ENCODE measurements at places on chromosomes 1 and 21.

DNA sequence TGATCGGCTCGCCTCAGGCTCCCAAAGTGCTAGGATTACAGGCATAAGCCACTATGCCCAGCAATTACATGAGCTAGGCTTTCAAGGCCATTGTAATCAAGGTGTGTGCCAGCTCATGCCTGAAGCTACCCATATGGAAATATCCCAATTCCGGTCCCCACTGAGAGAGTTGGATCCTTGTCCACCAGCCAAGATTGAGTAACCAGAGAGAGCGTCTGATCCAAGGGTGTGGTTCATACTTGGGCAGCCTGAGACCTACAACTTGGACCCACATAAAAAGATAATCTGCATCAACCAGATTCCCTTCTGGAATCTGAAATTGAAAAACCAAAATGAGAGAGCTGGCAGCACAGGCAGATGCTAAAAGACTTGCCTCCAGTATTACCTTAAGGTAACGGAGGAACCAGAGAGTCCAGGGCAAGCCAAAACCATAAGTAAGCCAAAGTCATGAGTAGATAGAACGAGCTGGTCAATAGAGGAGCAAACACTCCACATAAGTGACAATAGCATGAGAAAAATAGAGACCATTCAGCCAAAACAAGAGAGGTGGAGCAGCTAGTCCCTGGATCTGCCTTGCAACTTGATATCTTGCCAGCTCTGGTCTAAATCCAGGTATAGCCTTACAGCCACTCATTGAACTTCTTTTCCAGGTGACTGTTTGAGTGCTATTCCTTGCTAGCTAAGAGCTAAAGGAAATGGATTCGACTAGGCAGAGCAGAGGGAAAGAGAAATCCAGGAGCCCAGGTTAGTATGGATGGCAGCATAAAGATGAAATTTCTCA, 63.8 kb upstream of the ATP1A1 start:
- no peak for DNase-seq

GRCh38 chr1:23506376-23507107, 22.6 kb upstream of the ASAP3 start:
- DNase-seq: no peak

DNA sequence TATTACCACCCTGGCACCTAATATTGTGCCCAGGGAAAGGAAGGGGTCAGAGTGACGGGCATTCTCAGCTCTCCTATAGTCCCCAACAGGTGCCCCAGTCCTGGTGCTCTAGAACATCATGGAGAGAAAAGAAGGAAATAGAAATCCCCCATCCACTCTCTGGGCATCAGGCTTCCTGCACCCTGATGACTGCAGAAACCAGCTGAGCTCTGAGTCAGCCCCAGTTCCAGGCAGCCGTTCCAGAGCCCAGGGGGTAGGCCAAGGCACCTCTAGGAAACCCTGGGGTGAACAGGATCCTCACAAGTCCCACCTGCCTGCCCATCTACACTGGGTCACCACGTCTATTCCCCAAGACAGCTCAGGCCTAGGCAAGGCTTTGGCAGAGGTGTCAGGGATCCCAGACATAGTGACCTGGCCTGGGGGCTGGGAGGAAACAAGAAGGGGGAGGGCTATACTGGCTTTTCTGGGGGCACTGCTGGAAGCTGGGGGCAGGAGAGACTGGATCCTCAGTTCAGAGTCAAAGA, 709 bp downstream of the NECTIN4 start:
- DNase-seq: no peak

DNA sequence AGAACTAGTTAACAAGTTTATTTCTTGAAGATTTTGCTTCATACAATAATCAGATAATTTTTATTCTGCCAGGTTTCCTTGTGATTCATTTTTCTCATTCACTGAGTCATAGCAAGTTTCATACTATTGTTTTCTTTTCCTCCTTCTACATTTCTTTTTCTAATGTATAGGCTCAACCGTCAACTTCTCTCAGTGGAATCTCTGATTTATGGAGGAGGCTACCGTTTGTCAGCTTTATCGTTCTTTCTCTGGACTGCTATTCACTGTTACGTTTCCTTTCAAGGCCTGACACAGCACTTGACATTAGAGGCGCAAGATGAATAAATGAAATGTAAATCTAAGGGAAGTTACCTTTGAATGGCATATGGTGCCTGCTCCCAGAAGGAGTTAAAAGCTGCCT, 284.3 kb upstream of the NR5A2 start:
- DNase-seq: no peak

DNA sequence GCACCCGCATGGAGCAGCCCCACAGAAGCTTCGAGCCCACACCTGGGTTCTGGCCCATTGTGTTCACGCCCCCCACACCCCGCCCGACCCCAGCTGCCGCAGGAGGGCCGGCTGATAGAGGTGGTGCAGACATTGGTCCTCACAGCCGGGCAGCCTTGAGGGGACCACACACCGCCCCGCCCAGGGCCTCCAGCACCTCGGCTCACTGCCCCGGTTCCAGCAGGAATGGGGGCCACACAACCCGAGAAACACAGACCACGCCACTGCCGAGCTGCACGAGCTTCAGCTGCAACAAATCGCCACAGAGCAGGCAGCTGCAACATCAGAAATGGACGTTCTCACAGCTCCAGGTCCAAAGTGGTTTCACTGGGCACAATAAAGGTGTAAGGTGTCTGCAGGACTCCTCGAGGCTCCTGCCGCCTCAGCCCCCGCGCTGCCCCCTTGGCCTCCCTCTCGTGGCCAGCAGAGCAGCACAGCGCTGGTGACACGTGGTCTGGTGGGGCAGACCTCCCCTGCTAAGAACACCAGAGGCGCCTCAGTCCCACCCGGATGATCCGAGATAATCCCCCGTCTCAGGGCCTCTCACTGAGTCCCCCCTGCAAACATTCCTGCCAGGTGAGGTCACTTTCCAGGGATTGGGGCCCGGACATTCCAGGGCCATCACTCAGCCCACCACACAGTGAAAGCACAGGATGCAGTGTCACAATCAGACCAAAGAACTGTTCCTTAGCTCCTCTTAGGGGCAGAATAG, 62.3 kb upstream of the ADARB1 start:
- DNase-seq: no peak

DNA sequence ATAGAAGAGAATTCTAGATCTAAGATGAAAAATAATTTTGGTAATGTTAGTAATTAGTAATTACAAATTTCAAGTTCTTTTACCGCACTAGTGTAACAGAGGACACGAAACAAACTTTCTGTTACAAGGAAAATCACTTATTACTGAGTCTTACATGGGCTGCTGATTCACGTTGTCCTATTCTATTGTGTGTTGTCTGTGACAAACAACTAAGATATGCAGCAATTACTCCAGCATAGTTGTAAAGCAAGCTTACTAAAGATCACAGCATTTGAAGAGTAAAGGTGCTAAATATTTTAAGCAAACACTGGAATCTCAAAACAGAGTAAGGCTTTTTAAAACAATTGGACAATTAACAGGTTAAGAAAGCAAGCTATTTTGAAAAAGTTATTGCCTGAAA, 502.3 kb downstream of the KCNT2 start:
- DNase-seq: no peak

DNA sequence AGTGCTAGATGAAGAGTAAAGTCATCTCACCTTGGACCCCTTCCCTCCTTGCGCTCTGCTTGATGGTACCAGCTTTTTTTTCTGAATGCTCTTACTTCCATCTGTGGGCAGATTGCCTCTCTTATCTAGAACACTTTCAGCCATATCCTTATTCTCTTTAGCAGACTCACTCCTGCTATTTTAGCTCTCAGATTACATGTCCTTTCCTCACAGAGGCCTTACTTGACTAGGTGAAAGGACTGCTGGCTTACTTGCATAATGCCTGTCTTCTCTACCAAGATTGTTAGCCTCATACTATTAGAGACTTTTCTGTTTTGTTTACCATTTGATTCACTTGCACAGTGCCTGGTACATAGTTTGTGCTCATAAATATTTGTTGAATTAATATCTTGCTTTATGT, 9.3 kb downstream of the IFI44 start:
- DNase-seq: no peak

- no peak for DNase-seq
Observed at GRCh38 chr21:25240974-25241373, 366.3 kb downstream of the MRPL39 start.

DNA sequence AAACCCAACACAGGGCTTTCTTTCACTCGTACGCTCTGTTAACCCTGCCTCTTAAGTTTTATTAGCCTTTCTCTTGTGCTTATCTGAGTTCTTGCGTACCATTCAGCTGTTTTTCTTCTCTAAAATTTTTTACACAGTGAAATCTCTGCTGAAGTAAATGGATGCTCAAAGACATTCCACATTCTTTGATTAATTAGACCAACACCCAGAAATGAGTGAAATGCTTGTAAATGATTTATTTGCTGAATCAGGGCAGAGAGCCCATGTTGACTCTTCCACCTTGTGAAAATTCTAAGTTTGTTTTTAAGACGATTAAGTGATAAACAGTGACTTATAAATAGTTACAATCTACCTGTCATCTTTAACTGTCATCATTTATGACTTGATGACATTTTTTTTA, 156.7 kb downstream of the ACTL8 start:
- no peak for DNase-seq

DNA sequence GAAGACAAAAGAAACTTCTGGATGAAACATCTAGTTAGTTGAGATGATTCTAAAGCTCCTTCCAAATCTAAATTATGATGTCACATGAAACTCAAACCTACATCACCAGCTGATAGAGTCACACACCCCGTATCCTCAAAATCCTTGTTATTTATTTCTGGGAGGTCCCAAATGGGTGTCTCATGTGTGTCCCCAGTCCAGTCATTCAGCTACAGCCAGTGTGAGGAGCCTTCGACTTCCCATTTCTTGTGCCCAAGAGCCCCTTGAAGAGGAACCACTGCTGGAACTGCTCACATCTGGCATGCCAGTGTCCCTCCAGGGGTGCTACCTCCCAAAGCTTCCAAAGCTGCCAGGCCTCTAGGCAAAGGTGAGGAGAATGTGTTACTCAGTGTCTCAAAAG, 32.5 kb upstream of the KCNA3 start:
- no peak for DNase-seq

GRCh38 chr1:96837781-96838216, 116.2 kb downstream of the PTBP2 start:
- DNase-seq: no peak

- DNase-seq: no peak
Observed at GRCh38 chr1:89527256-89527655, 2.6 kb downstream of the LRRC8B start.

DNA sequence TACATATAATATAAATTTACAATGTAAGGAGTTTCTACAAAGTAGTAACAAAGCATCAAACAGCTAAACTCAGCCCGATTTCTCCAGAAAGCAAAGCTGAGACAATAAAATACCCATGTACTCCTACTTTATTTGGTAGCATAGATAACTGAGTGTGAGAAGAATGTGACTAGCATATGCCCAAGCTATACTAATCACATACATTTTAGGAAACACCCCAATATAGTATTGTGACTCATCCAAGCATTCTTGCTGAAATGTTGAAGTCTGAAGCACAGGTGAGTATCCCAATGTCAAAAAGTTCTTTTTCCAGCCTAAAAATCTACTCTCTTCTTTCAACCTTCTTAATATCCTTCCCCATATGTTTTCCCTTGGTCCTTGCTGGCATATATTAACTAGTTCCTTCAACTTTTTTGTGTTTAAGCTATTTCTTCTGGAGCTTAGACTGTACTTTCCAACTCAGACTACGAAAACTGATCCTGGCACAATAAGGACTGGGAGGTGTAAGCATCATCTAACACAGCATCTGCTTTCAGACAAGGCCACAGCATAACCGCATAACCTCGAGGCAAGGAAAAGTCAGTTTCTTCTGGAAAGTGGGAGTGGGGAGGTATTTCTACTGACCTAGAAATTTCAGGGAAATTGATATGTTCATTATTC, 163.0 kb upstream of the RNPC3 start:
- DNase-seq: no peak

DNA sequence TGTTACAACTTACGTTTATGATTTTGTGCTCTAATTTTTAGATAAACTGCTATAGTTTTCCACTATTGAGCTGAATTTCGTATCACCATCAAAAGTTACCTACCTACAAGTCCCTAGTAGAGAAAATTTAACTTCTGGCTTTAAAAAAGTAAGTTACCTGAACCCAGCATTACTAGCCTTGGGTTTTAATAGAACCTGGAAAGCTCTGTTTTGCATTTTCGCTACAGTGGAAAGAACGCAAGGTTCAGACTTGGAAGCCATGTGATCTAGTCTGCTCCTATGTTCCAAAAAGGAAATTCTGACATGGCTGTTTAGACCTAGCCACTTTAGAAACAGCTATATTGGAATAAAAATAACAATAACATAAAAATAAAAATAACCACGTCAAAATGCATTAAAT, 110.5 kb downstream of the SLC45A1 start:
- DNase-seq: no peak

GRCh38 chr1:59146056-59146455, 150.8 kb upstream of the FGGY start:
- DNase-seq: no peak

GRCh38 chr1:58551186-58552140, 4.9 kb upstream of the OMA1 start:
- no peak for DNase-seq

DNA sequence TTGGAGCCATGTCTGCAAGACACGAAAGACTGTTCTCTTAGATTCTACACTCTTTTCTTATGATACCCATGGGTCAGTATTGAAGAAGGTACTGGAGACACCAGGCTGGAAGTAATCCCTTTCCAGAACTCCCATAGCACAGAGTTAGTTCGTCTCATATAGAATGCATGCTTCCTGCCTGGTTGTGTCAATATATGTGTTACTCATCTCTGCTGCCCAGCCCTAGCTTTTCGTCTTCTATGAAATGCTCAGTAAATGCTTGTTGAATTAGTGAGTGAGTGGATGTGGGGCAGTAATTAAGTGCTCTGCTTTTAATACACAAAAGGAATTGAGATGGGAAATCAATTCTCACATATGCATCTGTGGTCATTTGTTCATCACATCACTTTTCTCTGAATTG, 32.1 kb downstream of the ADCY10 start:
- no peak for DNase-seq

- DNase-seq: no peak
Observed at GRCh38 chr1:85118751-85119150, 70.5 kb upstream of the MCOLN3 start.

- DNase-seq: no peak
Observed at GRCh38 chr21:43767984-43768867, 7.9 kb downstream of the CSTB start.

All from amygdala (tissue), 56 donors.